ENCODE measurements at places on chromosomes 7 and 10.

- DNase-seq, result no peak
Observed at GRCh38 chr10:76736392-76736791, 901.2 kb downstream of the KCNMA1 start.

DNA sequence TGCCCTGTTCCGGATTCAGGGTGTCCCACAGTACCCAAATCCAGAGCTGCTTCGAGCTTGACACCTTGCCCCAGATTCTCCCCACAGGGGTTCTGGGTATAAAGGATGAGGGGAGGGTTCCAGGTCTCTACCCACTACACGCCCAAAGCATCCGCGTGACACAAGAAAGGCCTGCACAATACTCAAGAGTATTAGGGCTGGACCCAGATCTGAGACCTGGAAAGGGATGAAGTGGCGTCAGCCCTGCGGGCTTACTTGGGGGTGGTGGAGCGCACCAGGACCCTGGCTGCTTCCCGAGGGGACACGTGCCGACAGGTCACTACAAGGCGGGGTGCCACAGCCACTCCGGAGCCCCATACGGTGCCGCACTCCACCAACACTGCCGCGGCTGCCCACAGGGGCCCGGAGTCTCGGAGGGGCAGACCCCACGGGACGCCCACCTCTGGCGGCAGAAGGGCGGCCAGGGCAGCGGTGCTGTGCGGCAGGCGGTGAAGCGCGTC is 1.3 kb downstream of the TYSND1 start:
- no peak for DNase-seq

DNA sequence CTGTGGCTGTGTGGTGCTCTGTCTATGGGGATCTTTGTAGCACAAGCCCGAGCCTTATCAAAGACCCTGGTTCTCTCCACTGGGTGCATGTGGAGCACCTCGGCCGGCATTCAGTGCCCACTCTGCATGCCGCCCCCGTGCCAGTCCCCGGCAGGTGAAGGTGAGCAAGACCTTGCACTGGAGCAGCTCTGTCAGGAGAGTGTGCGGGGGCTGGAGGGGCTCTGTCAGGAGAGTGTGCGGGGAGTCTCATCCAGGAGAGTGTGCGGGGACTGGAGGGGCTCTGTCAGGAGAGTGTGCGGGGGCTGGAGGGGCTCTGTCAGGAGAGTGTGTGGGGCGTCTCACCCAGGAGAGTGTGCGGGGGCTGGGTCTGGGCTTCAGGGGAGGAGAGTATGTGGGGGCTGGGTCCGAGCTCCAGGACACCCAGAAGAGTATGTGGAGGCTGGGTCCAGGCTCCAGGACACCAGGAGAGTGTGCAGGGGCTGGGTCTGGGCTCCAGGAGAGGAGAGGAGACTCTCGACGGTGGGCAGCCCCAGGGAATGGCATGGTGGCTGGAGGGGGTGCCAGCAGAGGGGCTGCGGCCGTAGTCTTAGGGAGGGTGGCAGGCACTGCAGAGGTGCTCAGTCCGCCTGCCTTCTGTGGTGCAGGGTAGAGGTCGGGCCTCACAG is 40.8 kb downstream of the INPP5A start:
- DNase-seq, result no peak

- DNase-seq, result no peak
Observed at GRCh38 chr10:106053061-106053460, 1111.4 kb downstream of the SORCS1 start.

GRCh38 chr10:73906524-73907447 is 4.1 kb upstream of the PLAU start:
- peak; percentile 93 for DNase-seq

DNA sequence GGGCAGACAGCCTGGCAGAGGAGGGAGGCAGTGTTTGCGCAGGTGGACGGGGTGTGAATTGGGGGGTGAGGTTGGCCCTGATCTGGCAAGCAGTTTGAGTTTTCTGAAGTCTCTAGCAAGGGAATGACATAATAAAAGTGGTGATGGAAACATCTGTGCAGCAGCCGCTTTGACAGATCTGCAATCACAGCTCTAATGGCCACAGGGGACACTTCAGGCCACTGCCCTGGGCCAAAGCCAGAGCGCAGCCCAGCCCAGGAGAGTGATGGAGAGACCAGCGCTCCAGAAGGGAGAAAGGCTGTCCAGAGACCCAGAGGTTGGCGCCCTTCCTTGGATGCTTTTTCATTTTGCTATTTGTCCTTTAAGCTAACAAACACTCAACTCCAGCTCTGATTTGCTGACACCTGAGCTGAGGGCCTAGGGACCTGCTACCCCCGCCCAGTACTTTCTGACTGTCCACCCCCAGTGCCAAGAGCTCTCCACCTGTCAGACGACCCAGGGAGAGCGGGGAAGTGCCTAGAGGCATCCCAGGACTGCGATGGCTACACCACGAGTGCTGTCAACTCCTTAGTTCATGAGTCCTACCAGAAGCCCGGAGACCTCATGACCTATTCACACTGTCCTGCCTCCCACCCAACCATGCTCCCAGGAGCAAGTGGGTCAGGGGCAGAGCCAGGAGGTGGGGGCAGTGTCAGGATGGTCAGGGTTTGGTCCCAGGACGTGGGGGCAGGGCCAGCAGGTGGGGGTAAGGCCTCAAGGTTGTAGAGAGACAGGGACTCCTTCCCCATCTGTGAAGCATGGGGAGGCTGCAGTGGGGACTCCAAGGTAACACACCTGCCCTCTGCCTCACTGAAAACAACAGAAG is 112.6 kb downstream of the PRKAG2 start:
- DNase-seq, result no peak

GRCh38 chr10:91163869-91164474 is 56.5 kb upstream of the PCGF5 start:
- peak; percentile 75 for DNase-seq

DNA sequence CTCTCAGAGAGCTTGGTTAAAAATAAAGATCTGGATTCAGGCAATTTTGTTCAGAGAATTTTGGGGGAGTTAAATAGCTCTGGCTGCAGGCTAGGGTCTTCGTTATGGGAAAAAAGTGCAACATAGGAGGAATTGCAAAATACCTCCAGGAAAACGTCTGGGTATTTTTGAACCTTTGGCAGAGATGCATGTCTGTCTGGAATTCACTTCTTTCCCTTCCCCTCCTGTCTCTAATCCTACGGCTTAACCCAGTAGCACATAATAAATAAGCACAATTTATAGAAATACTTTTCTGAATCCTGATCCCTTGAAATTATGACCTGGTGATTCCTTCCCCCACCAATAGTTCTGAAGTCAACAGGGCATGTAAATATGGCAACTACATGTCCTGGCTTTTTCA is 19.3 kb upstream of the NUP205 start:
- DNase-seq, result no peak

GRCh38 chr10:86592413-86592812 is 61.9 kb upstream of the OPN4 start:
- no peak for DNase-seq

DNA sequence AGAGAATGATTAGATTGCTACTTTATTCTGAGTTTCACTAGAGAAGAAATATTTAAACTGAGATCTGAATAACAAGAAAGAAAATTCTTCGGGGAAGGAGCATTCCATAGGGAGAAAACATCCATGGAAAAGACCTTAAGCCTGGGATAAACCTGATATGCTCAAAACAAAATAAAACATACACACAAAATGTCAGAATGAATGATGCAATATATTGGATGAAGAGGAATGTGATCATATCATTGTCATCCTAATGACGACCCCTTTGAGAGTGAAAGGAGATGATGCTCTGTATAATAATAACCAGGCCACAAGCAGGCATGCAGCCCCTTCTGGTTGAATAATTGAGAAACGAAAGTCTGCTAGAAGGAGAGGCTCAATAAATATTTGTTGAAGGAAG is 882.4 kb downstream of the NRG3 start:
- DNase-seq, result no peak

GRCh38 chr7:14836006-14836405 is 66.5 kb downstream of the DGKB start:
- no peak for DNase-seq
